HFF-Myc (cell line): ENCODE measurements at places on chromosomes 5 and 9.

GRCh38 chr5:54217826-54218503 is 92.4 kb downstream of the ARL15 start:
- peak; percentile 52 for DNase-seq

- DNase-seq = no peak
Measured at GRCh38 chr5:82765765-82766164, 311.4 kb downstream of the TMEM167A start.

DNA sequence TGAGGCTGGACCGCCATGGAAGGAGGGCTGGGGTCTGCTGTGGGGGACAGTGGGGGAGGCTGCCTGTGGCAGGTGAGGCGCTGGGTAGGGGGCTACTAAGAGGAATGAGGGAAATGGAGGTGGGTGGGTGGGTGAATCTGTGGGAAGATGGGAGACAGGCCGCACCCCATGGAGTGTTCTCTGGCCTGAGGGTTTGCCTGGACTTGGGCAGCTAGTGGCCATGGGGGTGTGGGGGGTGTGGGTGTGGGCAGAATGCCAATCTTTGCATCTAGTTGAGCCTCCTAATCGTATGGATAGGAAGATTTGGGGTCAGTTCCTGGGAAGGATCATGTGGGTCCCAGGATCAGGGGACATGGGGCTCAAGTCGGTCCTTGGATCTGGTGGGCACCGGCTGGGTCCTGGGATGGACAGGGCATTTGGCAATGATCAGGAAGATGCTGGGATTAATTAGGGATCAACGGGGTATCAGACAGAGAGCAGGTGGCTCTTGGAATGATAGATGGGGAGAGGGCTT is 518 bp downstream of the ZDHHC12 start:
- no peak for DNase-seq

- no peak for DNase-seq
Measured at GRCh38 chr9:94449486-94449885, 105.4 kb upstream of the PCAT7 start.

DNA sequence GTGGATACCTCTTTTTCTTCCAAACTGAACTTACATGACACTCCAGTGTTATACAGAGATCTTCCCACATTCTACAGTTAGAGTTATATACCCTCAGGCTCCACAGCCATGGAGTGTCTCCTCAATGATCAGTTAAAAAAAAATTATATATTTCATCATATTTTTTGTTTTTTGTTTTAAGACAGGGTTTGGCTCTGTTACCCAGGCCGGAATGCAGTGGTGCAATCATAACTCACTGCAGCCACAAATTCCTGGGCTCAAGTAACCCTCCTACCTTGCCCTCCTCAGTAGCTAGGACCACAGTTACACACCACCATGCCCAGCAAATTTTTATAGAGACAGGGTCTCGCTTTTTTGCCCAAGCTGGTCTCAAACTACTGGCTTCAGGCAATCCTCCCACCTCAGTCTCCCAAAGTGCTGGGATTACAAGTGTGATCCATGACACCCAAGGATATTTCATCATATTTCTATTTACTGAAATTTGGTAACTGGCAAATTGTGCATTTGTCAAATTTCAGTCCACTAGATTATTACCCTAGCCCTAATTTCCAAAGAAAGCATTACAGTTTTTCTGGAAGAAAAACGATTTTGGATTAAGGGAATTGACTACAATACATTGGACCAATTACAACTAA is 18.1 kb upstream of the SCAI start:
- DNase-seq = no peak

GRCh38 chr5:132019337-132019736 is 7.9 kb upstream of the ACSL6 start:
- DNase-seq = no peak

DNA sequence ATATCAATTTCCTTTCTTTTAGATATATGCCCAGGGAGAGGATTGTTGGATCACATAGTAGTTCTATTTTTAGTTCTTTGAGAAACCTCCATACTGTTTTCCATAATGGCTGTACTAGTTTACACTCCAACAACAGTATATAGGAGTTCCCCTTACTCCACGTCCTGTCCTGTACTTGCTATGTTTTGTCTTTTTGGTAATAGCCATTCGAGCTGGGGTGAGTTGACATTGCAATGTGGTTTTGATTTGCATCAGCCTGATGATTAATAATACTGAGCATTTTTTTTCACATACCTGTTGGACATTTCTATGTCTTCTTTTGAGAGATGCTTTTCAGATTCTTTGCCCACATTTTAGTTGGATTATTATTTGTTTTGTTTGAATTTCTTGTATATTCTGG is 445.9 kb downstream of the NTRK2 start:
- DNase-seq = no peak

DNA sequence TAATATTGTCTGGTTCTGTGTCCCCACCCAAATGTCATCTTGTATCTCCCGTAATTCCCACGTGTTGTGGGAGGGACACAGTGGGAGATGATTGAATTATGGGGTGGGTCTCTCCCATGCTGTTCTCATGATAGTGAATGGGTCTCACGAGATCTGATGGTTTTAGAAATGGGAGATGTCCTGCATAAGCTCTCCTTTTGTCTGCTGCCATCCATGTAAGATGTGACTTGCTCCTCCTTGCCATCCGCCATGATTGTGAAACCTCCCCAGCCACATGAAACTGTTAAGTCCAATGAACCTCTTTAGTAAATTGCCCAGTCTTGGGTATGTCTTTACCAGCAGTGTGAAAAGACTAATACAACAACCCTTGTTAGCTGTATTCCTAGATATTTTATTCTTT is 44.5 kb downstream of the GIN1 start:
- DNase-seq = no peak

DNA sequence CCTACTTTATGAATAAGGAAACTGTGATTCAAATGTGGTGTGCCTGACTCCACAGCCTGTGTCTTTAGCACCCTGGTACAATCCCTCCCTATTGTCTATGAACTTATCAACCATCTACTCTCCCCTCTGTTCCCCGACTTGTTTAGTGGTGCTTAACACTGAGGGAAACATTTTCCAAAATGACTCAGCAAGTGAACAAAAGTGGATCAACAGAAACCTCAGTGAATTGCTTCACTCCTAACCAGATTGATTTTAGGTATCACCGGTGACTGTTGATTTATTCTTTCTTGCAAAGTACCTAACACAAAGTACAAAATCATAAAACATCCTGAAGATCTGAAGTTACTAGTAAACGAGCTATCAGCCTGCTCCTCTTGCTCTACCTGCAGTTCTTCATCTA is 42.1 kb upstream of the RAPGEF6 start:
- no peak for DNase-seq

- no peak for DNase-seq
Measured at GRCh38 chr9:72743836-72744235, 209.0 kb downstream of the ALDH1A1 start.

GRCh38 chr9:117464941-117465616 is 50.2 kb upstream of the ASTN2 start:
- no peak for DNase-seq

DNA sequence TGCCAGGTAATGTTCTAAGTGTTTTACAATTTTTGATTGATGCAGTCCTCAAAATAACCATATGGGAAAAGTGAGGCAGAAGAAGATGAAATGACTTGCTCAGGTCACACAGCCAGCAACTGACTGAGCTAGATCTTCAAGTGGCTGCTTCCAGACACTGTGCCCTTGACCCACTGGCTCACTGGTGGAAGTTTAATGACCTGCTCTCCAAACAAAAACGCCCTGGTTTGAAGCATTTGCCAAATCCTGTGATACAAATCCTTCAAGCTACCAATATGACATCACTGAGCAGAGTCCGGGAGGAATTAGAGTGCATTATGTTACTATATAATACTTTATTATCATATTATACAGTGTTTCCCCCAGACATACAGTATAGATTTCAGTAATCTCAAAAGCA is 459.4 kb downstream of the GADD45G start:
- no peak for DNase-seq

DNA sequence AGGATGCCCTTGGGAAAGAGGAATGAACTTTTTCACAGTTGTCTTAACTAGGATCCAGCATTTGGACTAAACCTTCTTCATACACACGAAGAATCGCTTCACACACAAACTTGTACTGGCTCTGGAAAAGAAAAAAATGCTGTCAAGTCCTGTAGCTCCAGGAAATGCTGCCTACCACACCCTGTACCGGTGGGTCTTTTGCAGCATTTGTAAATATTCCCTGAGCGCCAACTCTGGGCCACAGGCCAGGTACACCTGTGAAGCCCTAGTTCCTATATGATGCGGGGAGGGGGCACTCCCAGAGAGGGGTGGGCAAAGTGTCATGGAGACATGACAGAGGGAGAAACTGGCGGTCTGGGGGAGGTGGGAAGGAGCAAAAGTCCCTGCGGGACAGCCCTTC is 58.7 kb upstream of the EPB41L4B start:
- DNase-seq = no peak

GRCh38 chr9:21902136-21902535 is 92.1 kb downstream of the CDKN2A start:
- peak; percentile 56 for DNase-seq

DNA sequence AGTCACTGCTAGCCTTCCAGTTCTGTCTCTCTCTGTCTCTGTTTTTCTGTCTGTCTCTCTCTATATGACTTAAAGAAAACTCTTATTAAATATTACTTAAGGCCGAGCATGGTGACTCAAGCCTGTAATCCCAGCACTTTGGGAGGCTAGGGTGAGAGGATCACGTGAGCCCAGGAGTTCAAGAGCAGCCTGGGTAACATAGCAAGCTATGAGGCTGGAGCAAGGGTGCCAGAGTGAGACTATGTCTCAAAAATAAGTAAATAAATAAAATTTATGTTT is 1.7 kb upstream of the GBGT1 start:
- no peak for DNase-seq

GRCh38 chr5:9455826-9456434 is 89.9 kb downstream of the SEMA5A start:
- no peak for DNase-seq

DNA sequence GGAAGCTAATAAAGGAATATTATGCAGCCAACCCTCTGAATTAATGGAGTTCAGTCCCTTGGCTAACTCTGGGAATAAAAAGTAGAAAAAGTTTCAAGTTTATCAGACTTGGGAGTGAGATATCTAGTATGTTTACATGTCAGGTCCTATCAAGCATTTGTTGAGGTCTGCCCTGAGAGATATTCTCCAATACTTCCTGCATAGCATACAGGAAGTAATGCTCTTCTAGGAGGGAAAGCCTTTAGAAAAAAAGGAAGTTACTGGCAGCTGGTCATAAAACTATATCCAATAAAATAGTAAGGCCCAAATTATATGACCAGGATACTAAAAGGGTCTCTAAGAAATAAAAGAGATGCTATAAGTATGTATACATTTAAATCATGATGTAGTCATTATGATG is 594.1 kb upstream of the FTMT start:
- no peak for DNase-seq
